ENCODE measurements at places on chromosomes 12 and 14. TPM values are rescaled to one million over a fixed set of nuclear protein-coding genes. Genes with fewer than 3 reads are reported as not detected.

DNA sequence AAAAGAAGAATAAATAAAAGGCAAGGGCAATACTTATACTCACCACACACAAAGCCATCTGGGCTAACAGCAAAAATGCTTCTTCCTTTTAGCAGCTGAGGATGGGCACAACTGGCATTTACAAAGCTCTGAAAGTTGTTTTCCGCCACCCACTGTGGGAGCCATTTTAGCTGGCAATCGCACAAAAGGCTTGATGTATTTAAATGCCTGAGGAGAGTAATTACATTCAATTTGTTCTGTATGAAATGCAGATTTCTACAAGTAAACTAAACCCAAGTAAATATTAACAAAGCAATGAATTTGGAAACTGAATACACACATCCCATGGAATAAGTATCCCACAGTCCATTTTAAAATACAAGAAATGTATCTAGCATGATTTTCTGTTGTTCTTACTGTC lies 37.5 kb downstream of the LRIG3 start:
- no peak for DNase-seq

DNA sequence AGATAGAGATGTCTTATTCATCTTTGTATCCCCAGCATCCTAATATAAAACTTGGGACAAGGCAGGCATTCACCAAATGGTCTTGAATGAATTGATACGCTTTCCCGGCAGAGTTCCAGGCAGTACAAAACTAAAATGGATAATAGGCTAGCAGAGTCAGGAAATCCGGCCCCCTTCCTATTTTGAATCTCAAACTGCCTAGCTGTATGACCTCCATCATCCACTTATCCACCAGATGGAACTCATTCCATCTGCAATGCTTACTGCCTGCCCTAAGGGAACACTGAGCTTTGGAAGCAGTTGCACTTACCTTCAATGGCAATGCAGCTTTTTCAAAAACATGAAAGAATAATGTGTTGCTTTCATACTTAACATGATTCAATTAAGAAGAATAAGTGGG lies 43.4 kb downstream of the BDKRB1 start:
- DNase-seq = no peak

The INHBC gene
- not detected for total RNA-seq

DNA sequence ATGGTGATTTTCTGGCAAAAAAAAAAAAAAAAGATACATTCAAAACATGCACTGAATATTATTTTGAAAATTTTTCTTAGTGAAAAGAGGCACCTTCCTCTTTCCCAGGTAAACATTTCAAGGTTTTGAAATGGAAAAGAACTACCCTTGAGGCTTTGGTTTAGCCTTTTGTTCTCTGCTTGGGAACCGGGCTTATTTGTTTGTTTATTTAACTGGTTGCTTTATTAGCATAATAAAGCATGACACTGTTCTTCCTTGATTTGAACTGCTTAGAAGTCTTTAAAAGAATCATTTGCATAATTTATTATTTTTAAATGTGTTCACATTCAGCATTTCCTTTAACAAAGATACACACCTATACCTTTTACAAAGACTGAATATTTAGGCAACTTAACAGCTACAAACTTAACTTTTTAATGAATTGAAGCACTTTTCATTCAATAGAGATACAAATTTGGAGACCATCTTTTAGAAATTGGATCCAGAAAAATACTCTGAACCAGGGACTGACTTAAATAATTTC lies 174.5 kb downstream of the FBXL14 start:
- DNase-seq = no peak

The RPS6KL1 gene
- 3.4 TPM for total RNA-seq

DNA sequence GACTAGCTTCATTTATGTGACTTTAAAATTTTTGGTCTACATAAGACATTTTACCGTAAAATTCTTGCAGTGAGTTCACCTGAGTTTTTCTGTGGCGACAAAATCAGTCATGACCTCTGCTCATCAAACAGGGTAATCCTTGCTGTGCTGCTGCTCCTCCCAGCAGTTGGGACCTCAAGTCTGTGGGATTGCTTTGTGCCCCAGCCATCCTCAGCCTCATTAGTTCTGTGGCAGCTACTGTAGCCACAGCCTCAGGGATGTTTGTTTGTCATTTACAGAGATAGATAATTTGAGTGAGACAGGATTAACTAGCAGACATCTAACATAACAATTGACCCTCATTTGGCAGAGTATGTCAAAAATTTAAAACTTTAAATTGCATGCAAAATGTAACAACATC lies 357.0 kb downstream of the PCNX1 start:
- DNase-seq = no peak

GRCh38 chr14:64987438-64987767 lies 708 bp downstream of the FNTB start:
- DNase-seq = no peak

The TROAP gene
- total RNA-seq = 22.1 TPM

- no peak for DNase-seq
Observed at GRCh38 chr12:89709995-89710872, 1.6 kb upstream of the ATP2B1 start.

DNA sequence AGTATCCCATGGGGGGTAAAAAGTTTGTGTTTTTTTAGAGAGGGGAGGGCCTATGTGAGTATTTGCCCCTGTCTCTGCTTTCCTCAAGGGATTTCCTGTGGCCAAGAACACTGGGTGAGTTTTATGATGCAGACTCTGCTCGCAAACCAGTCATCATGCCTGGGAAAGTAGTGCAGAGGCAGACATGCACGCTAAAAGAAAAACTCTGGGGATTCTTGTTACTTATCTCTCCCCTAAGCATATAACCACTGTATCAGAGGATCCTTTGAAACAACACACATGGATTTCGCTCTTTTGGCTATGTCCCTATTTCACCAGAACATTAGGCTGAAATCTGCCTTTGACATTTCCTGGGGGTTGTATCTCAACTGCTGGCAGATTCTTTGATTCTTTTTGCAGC lies 1845.8 kb upstream of the SEL1L start:
- no peak for DNase-seq

The SYCP3 gene
- 0.76 TPM for total RNA-seq

Data from thymus (tissue), 14 donors.